ENCODE measurements at places on chromosomes 2 and 18.

GRCh38 chr2:27727257-27727656 lies 44.3 kb upstream of the MRPL33 start:
- DNase-seq, result no peak

DNA sequence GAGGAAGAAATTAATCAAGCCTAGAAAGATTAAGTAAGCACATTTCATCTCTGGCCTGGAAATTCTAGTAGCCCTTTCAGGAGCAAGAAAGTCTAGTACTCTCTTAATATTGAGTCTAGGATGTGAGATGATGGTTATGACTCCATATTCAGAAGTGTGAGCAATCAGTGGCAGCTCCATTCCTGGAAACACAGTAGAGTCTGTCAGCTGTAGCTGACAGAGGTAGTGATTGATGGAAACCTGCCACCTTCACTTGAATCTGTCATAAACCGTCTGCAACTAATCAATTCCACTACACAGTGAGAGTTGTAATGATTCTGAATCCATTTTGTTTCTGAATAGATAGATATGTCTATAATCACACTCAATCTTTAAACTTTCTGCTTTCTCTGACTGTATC lies 635.1 kb downstream of the IRS1 start:
- no peak for DNase-seq

- no peak for DNase-seq
These were observed 77.3 kb downstream of the CPS1 start for GRCh38 chr2:210633699-210634098.

DNA sequence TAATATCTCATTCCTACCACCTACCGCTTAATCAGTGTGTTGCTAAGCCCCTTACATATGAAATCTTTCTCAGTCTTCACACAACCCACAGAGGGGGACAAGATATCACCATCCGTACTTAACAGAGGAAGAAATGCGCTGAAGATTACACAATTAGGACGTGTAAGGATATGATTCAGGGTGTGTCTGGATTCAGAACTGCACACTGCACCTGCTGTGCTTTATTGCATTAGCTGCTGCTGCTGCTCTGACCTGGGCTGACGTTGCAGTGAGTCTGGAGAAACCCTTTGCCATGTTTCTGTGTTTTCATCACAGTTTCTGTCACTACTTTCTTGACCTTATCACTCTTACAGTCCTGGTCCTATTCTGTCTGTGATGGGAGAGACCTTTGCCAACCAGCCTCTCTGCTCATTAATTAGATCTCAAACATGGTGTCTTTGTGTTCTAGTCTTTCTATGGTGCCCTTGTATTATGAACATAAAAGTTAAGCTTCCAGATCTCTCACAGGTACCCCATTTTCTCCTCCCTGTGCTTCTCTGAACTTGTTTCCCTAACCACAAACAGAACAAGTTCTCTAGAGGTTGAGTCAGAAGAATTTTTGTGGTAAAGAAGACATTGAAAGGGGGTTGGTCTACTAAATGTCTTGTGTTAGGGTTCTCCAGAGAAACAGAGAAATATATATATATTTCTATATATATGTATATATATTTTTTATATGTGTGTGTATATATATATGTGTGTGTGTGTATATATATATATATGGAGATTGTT lies 92.9 kb upstream of the CYP1B1 start:
- no peak for DNase-seq

Data from right lung (tissue), 10 donors.